ENCODE measurements at places on chromosomes 13 and 19.

DNA sequence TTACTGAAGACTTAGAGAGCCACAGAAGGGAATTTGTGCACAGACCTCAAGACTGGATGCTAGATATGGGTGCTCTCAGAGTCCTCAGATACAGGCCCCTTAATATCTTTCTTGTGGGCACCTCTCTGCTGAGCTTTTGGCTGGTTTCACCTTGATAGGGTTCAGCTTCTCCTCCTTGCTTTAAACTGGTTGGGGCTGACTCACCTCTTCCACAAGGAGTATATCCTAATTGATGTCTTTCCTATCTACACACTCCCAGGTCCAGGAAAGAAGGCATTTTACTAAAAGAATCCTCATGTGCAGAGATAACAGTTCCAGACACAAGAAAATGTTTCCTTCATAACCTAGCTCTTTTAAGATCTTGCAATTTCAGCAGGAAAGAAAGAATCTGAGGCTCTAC is 284.4 kb downstream of the NDFIP2 start:
- DNase-seq, result no peak

DNA sequence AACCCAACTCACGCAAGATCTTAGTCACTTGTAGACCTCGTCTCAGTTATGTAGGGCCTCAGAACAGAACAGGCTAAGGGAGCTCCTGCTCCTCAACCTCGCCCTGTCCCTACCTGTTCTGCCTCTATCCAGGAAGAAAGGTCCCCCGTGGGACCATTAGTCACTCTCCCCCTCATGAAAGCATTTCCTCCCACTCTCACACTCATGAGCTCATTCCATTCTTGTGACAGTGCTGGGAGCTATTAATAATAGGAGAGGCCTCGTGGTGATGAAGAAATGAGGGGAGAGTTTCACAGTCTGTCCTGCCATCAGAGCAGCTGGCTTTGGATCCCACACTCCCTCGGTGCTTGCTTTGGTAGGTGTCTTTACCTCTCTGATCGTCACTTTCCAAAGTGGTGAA is 10.2 kb downstream of the PPP2R1A start:
- DNase-seq, result no peak

GRCh38 chr13:49300739-49301589 is 53.2 kb downstream of the CDADC1 start:
- DNase-seq, result peak; percentile 46

DNA sequence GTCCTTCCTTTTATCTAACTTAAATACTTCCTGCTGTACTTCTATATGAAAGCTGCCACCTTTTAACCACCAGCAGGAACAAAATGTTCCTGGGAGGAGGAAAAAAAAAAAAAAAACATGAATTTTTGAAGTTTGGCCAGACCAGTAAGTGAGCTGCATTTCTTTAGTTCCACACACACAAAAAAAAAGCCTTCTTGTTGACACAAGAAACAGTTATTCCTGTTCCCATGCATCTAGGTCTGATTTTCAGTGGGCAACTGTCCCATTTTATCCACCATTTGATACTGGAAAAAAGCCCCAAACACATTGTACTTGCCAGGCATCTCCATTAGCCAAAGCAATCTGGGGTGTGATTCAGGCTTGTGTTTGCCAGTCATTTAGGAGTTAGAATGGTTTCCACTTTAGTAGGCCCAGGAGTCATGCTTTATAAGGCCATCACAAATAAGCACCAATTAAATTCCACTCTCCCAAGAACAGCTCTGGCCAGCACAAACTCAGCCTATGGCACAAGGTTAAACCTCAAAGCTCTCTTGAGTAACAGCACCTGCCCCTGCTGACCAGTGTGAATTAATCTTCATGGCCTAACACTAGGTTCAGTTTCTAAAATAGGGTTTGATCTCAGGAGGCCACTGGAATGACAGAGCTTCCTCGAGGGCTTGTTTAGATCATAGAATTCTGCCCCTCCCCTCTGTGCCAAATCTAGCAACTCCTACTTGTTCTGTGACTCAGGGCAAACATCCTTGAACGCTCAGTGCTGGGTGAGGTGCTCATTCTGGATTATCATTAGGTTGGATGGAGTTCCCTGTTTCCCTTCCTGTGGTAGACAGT is 67.1 kb downstream of the NUFIP1 start:
- DNase-seq, result no peak

DNA sequence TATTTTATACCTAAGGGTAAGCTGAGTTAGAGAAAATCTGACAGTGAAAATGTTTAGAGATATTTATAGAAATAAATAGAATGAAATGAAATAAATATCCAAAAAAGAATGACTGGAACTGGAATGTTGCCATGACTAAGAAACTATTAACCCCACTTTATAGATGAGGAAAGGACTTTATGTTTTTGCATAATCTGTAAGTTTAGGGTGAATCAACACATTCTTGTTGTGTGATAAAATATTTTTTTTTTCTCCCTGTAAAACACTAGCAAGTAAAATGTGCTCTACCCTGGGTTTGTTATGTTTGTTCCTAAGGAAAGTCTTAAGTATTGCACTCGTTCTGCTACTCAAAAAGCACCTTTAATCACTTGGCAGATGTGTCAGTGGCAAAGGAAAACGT is 83.8 kb upstream of the KL start:
- no peak for DNase-seq

DNA sequence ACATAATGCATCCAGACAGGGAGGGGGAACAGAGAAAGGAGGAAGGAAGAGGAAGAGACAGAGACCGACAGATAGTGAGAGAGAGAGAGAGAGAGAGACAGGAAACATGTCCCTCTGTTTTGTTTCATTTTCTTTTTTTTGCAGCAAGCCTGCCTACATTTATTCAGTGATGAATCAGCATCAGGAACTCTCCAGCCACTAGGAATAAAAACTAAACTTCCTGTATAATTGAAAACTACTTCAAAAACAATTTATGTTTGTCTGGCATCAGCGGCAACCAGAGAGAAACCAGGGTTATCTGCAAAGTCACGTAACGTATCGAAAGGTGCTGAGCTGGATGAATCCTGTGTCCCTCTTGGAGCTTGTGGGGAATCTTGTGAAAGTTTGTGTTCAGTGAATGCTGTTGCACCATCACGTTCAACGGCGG is 148.6 kb upstream of the SOX21 start:
- peak; percentile 48 for DNase-seq

DNA sequence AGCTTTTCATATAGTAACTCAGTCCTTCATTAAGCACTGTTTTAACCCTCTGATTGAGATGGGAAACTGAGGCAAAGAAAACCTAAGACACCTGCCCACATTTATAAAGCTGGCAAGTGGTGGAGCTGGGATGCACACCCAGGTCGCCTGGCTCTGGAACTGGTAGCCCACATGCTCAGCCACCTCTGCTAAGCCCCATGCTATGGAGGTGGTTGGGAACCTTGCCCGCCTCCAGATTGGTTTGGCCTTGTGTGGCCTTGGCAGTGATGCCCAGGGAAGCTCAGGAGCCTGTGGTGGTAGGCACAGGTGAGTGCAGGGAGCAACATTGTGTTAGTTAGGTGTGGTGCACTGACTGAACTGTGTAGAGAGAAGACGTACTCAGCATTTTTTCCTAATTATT is 370.2 kb downstream of the MTUS2 start:
- no peak for DNase-seq

DNA sequence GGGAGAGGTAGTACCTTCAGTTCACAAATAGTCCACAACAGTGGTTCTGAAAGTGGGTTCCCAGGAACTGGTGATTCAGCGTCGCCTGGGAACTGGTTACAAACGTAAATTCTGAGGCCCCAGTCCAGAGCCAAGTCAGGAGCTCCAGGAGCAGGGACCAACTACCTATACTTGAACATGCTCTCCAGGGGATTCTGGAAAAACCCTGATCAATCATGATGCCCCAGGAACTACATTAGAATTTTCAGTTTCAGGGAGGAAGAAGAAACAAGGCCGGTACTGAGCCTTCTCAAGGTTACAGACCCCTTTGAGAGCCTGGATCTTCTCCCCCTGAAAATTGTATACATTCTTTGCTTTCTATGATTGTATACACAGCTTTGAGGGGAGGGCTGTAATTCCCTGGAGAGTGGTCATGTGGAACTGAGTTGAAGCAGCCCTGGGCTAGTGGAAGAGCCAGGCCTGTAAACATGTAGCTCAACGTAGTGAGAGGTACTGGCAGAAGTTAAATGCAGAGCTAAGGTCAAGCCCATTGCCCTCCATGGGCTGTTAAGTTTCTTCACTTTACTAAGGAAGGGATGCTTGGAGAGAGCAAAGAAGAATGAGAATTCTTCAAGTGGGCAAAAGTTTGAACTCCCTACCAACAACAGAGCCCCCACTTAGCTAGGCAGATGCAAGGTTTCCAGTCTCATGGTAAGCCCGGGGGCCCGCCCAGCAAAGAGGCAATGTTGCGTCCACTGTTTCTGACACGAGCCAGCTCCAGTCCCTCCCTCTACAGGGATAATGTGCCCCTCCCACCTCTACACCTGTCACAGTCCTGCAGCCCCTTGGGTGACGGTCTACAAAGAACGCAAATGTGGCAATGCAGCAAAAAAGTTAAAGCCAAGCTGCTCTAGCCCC is 17.0 kb downstream of the DOCK9 start:
- no peak for DNase-seq

GRCh38 chr19:55579766-55580621 is 654 bp downstream of the ZNF579 start:
- DNase-seq, result no peak

DNA sequence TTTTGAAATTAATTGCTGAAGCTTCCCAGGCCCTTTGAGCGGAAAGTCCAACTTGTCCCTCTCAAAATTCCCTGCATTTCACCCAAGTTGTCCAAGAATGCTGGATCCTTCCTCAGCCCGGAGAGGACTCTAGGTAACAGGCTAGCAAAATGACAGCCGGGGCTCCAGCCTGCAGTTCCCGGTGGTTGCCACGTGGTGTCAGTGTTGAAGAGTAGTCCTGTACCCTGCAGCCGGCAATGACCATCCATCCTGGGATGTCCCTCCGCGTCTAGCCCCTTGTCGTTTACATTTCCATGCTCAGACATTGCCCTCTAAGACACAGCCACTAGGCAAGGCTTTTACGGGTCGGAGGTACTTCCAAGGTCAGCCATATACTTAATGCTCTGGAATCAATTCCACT is 31.4 kb upstream of the MTIF3 start:
- DNase-seq, result no peak

GRCh38 chr19:35115177-35115951 is at the start of gene FXYD3:
Gene FXYD3 (plus strand): TSS chr19:35115823. CDS start chr19:35119377, 3,554 bp downstream.
- no peak for DNase-seq

DNA sequence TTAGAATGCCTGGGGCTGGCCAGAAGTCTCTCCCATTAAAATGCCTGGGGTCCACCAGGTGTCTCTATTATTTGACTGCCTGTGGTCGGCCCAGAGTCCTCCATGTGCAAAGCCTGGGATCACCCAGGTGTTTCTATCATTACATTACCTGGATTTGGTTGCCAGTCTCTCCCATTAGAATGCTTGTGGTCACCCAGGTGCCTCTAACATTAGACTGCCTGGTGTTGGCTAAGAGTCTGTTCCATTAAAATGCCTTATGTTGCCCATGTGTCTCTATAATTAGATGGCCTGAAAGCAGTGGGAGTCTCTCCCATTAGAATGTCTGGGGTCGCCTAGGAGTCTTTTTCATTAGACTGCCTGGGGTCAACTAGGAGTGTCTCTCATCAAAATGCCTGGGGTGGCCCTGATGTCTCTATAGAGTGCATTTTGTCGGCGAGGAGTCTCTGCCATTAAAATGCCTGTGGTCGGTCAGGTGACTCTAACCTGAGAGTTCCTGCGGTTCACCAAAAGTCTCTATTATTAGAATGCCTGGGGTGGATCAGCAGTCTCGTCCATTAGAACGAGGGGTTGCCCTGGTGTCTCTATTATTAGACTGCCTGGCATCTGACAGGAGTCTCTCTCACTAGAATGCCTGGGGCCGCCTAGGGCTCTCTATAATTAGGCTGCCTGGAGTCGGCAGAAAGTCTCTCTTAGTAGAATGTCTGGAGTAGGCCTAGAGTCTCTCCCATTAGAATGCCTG is 1540.5 kb downstream of the UQCRFS1 start:
- no peak for DNase-seq

- no peak for DNase-seq
Measured at GRCh38 chr13:43388282-43389034, 365.1 kb downstream of the DNAJC15 start.

GRCh38 chr19:37977992-37978391 is 71.0 kb downstream of the SIPA1L3 start:
- DNase-seq, result no peak

GRCh38 chr13:95153647-95154412 is 147.4 kb downstream of the ABCC4 start:
- no peak for DNase-seq

- DNase-seq, result no peak
Measured at GRCh38 chr13:99866781-99867180, 104.8 kb downstream of the ZIC5 start.

DNA sequence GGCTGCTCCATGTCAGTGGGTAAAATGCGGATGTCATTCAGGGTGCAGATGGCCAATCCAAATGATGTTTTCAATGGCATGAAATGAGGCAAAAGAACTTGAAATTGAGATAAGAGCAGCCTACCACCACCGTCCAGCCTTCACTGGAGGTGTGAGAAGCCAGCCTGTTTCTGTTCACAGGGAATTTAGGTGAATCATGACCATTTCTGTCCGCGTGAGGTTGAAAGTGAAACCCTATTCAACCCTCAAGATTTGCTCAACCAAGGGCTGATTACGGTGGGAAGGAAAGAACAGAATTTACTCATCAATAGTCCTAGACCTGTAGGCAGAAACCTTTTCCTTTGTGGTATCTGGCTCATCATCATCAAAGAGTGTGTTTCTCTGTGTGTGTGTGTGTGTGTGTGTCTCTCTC is 370.7 kb downstream of the COG6 start:
- peak; percentile 45 for DNase-seq

- DNase-seq, result no peak
Measured at GRCh38 chr13:27269114-27269665, 1.4 kb upstream of the RASL11A start.

DNA sequence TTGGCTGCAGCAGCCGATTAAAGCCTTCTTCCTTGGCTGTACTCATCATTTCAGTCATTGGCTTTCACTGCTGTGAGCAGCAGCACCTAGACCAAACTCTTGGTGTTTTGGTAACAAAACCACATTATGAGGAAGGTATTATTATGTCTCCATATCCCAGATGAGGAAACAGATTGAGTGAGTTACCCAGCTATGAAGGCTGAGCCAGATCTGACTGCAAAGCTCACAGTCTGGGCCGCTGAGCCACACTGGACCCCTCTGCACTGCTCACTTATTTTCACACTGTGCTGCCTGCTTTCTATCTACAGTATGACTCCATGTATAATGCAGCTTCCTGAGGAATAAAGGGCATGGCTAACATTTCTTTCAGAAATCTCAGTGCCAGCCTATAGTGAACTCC is 24.5 kb downstream of the CRYL1 start:
- no peak for DNase-seq

- no peak for DNase-seq
Measured at GRCh38 chr13:41720839-41721561, 239.9 kb downstream of the VWA8 start.

GRCh38 chr13:110983241-110983640 is 68.4 kb upstream of the ANKRD10 start:
- no peak for DNase-seq

Measured in T-helper 2 cell (primary cell).